Transverse colon (tissue), 4 donors: ENCODE measurements at places on chromosomes 4 and X. TPM values are rescaled to one million over a fixed set of nuclear protein-coding genes. Genes with fewer than 3 reads are reported as not detected.

The SH3RF1 gene
- 49.0 TPM for total RNA-seq

The ADH1C gene
- 28.1 TPM for total RNA-seq

GRCh38 chr4:121376556-121376955 lies 4.3 kb downstream of the QRFPR start:
- no peaks in the 10 kb centered on the region for H3K36me3 ChIP-seq
- peaks cover 35% of the 10 kb centered on the region for H3K27me3 ChIP-seq
- DNase-seq, result no peak
- H3K4me1 ChIP-seq, result peaks cover 7% of the 10 kb centered on the region
- no peak overlapping the region for H3K4me3 ChIP-seq

DNA sequence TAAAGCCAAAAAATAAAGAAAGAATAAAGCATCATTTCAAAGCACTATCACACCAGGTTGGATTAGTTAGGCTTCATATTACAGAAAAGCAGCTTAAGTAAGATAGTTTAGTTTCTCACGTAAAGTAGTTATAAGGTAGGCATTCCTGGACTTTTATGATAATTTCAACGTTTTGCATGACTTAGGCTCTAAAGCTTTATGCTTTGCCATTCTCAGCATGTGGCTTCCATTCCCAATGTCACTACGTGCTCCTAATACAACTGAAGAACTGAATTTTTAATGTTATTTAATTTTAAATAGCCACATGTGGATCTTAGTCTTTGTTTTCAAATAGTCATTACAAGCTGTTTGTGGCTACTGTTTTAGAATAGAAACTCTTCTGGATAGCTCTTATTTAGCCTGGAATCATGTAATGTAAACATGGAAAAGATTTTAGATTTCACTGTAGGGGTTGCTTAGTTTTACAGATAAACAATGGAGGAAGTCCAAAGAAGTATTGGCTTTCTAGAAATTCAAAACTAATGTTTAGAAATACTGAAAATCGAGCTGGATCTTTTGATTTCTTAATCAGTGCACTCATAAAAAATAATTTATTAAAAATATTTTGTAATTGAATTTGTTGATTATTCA lies 710.0 kb downstream of the IL1RAPL1 start:
- no peaks in the 10 kb centered on the region for H3K4me1 ChIP-seq
- no peaks in the 10 kb centered on the region for H3K36me3 ChIP-seq
- no peaks in the 10 kb centered on the region for H3K27me3 ChIP-seq
- no peak overlapping the region for H3K27ac ChIP-seq
- DNase-seq, result no peak

GRCh38 chr4:74203467-74203866 lies 45.5 kb downstream of the MTHFD2L start:
- peaks cover 26% of the 10 kb centered on the region for H3K4me1 ChIP-seq
- H3K27me3 ChIP-seq, result no peaks in the 10 kb centered on the region
- no peak for DNase-seq
- H3K4me3 ChIP-seq, result no peak overlapping the region

DNA sequence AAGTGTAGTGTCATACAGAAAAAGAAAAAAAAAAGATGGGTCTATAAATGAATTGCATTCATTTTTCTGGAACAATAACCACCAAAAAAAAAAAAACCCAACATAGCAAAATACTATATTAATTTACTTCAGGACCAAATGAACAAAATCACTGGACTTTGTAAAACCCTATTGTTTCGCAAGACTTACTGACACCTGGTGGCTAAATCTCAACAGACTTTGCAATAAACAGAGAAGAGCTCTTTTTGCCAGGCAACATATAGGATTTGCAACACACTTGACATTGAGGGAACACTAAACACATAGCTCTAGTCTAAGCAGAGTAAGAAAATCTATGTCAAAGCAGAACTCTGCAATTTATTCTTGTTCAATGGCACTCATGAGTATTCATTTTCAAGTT lies 990.2 kb downstream of the STPG2 start:
- H3K36me3 ChIP-seq, result no peaks in the 10 kb centered on the region
- no peaks in the 10 kb centered on the region for H3K4me1 ChIP-seq
- H3K4me3 ChIP-seq, result no peak overlapping the region

DNA sequence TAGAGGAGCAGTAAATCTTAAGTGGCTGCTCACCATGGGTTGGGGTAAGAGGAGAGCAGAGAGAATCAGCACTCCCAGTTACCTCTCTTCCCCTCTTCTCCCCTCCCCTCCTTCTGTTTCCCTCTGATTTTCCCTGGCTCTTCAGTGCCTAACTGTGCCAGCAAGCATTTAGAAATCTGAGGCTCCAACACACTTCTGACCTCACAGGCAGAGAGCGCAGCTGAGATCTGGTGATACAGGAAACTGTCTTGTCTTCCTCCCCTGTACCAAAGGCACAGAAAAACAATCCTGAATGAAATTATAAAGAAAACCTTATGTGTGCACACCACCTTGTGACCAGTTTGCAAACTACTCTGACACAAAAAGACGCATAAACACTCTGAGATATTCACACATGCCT lies 82.4 kb upstream of the SMIM10 start:
- no peaks in the 10 kb centered on the region for H3K36me3 ChIP-seq
- H3K27ac ChIP-seq, result no peak overlapping the region
- H3K27me3 ChIP-seq, result no peaks in the 10 kb centered on the region
- no peak overlapping the region for H3K4me3 ChIP-seq

- H3K36me3 ChIP-seq, result no peaks in the 10 kb centered on the region
- H3K4me1 ChIP-seq, result no peaks in the 10 kb centered on the region
- no peak for DNase-seq
- no peak overlapping the region for H3K4me3 ChIP-seq
Observed at GRCh38 chrX:3627594-3627993, 85.9 kb downstream of the PRKX start.

DNA sequence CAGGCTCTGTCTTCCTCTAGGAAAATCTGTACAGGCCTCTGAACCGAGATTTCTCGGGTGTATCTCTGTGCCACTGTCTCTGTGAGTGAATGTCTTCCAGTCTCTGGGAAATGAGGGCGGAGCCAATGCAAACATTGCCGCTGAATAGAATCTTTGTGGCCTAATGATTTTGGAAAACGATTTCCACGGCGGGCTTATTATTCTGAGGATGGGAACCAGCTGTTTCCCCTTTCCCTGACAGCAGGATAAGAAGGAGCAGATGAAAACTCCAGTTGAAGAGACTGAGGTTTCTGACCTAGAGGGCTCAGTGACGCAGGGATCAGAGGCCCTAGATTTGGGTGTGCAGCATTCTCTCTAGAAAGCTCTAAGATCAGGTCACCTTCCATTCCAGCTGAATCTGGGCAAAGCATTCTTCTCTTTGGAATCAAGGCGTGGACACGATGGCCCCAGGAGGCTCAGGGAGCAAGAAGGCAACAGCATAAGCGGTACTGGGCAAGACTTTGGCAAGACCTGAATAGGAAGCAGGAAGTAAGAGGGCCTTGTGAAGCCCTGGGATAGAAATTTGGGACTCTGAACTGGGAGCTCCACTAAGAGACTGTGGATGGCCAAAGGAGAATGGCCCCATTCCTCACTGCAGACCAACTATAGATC lies 47.3 kb downstream of the PJA1 start:
- no peak for DNase-seq
- no peak overlapping the region for H3K4me3 ChIP-seq
- no peaks in the 10 kb centered on the region for H3K27me3 ChIP-seq
- no peak overlapping the region for H3K27ac ChIP-seq
- H3K4me1 ChIP-seq, result no peaks in the 10 kb centered on the region

DNA sequence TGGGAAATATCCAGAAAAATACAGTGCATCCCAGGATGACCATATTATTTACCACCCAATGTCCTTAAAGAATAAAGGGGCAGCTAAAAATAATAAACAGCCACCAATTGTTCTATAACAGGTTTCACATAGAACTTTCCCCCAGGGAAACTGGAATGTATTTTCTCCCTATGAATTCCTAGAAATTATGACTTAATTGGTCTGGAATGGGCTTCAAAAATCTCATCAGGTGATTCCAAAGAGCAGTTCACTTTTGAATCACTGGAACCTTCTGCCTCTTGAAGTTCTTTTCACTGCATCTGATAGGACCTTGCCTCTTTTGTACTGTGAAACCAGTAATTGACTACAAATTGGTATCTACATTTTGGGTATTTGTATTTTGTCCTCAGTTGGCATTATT lies 119.3 kb downstream of the ZNF330 start:
- H3K4me1 ChIP-seq, result no peaks in the 10 kb centered on the region
- H3K4me3 ChIP-seq, result no peak overlapping the region
- H3K27me3 ChIP-seq, result no peaks in the 10 kb centered on the region
- no peaks in the 10 kb centered on the region for H3K36me3 ChIP-seq
- DNase-seq, result no peak

DNA sequence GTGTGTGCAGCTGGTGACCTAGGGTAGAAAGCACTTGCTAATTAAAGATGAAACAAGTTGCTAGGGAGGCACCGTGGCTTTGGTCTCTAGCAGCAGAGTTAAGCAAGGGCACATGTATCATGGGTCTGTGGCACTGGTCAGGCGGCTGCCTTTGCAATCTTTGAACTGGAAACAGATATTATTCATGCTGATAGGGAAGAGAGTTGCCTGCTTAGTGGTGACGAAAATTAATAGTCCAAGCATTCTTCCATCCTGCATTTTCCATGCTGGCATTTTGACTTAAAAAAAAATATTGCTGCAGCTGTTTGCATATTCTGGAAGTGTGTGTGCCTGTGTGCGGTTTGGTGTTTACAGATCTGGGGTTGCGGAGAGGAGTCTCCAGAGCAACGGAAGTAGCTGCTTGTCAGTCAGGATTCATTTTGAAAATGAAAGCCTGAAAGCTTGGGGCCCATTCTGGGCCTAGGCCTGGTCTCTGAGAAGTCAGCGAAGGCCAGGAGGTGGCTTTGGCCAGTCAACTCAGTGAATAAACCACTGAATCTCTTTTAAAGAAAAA lies 2.3 kb upstream of the SOWAHD start:
- H3K27me3 ChIP-seq, result no peaks in the 10 kb centered on the region
- H3K4me3 ChIP-seq, result no peak overlapping the region
- peaks cover 7% of the 10 kb centered on the region for H3K4me1 ChIP-seq
